Urothelium cell line (cell line): ENCODE measurements at places on chromosomes 11 and 22.
A peak's percentile ranks its signal among the peaks of the same experiment; 100 is the strongest.

DNA sequence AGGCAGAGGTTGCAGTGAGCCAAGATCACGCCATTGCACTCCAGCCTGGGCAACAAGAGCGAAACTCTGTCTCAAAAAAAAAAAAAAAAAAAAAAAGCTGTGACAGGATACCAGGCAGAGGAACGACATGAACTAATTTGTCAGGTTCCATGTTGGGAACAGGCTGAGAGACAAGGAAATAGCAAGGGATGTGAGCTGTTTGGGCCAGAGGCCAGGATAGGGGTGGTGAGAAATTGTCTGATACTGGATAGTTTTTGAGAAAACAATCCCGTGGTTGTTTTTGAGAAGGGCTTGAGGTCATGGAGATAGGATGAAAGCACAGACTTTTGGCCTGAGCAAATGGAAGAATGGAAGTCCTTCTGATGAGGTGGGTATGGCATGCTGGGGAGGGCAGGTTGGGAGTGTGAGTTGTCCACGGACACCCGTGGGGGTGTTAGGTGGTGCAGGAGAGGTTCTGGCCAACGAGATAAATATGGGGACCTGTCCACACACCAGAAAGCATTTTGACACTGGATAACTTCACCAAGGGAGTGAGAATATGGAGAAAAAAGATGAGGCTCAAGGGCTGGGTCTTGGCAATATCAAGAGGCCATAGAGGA is 13.7 kb downstream of the PIWIL3 start:
- no peak for DNase-seq

GRCh38 chr11:20563866-20564265 is 35.5 kb upstream of the SLC6A5 start:
- no peak for DNase-seq

DNA sequence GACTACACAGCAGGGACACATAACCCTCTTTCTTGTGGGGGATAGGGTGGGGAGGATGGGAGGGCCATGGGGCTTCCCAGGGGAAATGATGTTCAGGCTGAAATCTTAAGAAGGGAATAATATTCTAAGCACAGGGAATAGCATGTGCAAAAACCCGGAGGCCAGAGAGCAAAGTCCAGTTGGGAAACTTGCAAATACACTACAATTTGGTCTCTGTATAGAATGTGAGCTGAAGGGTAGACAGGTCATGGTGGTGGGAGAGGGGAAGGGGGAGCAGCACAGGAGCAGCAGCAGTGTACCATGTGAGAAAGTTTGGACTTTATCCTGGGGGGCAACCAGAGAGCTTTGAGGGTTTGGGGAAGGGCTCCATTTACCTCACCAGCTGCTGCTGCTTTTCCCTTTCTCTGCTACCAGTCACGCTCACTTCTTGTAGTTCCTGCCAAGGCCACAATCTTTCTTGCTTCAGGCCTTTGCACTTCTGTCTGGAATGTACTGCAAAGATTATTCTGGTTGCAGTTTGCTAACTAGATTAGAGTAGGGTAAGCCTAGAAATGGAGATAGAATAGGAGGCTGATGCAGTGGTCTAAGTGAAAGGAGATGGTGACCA is 43.0 kb downstream of the KREMEN1 start:
- no peak for DNase-seq

- peak; percentile 88 for DNase-seq
These were observed 518 bp downstream of the KMT5B start for GRCh38 chr11:68212421-68213134.

- DNase-seq, result no peak
These were observed 108.4 kb upstream of the CSNK2A3 start for GRCh38 chr11:11461473-11461872.

DNA sequence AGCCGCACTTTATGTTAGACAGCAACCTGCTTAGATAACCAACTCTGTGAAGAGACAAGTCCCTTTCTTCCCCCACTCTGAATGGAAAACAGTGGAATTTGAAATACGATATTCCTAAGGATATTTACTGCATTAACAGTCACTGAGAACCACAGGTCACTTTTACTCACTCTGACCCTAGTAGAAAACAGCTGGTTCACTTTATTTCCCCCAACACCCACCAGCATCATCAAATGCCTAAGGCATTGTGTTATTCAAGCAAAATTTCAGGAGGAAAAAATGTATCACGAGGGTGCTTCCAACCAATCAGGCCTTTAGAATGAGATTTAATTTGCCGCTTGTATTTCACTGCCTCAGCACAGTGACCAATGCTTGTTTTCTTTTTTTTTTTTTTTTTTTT is 1134.1 kb upstream of the CCDC90B start:
- no peak for DNase-seq

DNA sequence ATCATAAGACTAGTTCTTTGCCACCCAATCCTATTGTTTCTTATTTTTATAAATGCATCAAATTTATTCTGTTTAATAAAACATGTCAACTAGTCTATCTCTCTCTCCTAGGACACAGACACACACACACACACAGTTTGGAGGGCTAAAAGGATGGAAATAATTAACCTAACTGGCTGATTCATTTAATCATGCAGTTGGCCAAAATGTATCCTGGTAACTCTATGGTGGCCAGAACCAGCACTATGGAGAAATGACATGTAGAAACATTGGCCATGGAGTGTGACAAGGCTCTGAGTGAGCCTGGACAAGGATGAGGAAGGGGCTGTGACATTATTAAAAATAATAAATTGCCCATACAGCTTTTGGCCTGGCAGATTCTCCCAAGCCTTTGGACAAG is 64.1 kb downstream of the CLPB start:
- no peak for DNase-seq

- DNase-seq, result no peak
These were observed 197.0 kb upstream of the SORL1-AS1 start for GRCh38 chr11:121649798-121650197.

- DNase-seq, result no peak
These were observed 16.0 kb downstream of the SLC35F2 start for GRCh38 chr11:107842412-107843100.

DNA sequence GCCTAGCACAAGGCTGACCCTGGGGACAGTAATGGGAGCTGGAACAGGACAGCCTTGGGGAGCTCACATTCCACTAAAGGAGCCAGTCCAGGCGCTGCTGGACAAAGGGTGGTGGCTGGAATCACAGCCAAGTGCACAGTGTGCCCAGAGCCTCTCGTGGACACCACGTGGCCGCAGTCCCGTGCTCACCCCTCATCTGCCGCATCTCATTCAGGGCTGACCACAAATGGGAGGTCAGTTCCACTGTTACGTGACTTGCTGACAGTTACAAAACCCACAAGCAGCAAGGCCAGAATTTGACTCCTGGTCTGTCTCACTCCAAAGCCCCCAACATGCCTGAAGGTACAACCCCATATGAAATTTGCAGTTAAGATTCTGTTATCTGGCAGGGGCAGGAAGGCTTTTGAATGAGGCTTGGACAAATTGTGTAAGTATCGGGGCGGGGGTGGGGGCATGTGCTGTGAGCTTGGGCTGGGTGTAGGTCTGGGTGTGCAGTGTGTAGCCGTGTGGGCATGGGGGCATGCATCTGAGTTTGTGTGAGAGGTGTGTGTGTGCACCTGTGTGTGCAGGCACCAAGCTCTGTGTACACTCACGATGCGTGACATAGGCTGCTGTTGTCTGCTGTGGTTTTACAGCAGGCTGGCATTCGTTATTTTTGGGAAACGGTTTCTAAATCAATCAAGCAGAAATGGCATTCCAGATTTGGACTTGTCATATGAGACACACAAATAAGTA is 301.7 kb downstream of the BRD1 start:
- DNase-seq, result no peak

DNA sequence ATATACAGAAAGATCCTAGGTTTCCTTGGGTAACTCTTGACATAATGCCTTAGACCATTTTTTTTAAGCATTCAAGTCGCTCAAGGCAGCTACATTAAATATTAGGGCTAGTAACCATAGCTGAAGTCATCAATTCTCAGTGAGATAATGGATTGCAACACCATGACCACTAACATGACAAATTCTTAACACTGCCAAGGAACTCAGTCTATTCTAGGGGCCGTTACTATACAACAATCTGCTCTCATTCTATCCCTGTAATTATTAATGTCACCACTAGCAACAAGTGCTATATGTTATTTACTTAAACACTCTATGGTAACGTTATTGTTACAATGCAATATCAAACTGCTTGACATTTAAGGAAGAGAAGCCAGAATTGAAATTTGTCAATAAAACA is 3.2 kb upstream of the STK33 start:
- no peak for DNase-seq

DNA sequence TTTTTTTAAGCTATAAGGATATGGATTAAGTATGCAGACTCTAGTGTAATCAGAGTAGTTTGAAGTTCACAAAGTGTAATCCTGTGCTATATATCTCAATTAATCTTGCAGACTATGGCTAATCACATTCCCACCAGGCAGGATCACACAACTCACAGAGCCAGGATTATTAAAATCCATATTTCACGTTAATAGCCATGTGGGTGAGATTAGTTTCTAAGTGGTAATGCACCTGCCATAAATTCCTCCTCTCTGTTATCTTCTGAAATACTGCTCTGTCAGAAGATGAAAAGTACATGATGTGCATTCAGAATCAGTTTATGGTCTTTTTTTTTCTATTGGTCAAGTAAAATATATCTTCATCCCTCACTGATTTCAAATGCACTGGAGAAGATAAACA is 686.1 kb downstream of the CNTN5 start:
- no peak for DNase-seq

- no peak for DNase-seq
These were observed 41.9 kb upstream of the PDGFD start for GRCh38 chr11:104205838-104206237.

GRCh38 chr11:93939084-93939760 is 81.9 kb upstream of the HEPHL1 start:
- no peak for DNase-seq

GRCh38 chr11:126585388-126585773 is 229.9 kb downstream of the ST3GAL4 start:
- DNase-seq, result no peak

DNA sequence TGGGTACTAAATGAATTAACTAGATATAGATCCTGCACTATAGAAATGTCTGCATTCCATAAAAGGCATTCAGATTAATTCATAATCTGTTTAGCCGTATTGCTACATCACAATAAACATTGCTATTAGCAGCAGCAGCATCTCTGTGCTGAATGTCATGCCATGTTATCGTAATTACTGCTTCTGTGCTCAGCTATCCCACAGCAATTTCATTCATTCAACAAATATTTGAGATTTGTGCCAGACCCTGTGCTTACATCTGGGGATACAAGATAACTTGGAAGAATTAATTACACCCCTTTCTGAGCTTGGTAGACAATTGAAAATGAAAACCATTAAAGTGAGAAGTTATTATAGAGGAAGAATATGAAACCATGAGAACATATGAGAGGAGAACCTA is 185.8 kb upstream of the C11orf87 start:
- no peak for DNase-seq

- DNase-seq, result no peak
These were observed 22.8 kb upstream of the CLMP start for GRCh38 chr11:123217897-123218296.

- no peak for DNase-seq
These were observed 1.2 kb upstream of the SMIM35 start for GRCh38 chr11:118087931-118088330.

- DNase-seq, result no peak
These were observed 88.1 kb upstream of the ARHGAP32 start for GRCh38 chr11:129280027-129280811.

GRCh38 chr11:68821670-68822069 is 20.0 kb downstream of the CPT1A start:
- DNase-seq, result no peak

DNA sequence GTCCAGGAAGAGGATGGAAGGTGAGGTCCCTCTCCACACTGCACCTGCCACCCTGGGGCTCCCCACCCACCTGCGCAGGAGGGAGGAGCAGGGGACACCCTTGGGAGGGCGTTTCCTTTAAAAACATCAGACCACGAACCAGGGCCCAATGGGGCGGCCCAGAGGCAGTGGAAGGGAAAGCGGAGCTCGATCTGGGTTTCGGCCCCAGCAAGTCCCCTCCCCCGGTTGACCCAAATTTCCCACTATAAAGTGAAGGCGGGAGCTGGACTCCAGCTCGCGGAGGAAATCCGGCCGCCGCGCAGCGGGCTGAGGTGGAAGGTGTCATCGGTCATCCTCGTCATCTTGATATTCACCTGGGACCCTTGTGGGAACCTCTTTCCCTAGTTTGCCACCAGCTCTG is 99.3 kb downstream of the WNT7B start:
- no peak for DNase-seq

- DNase-seq, result peak; percentile 11
These were observed 634.3 kb downstream of the OPCML start for GRCh38 chr11:132898021-132898420.

DNA sequence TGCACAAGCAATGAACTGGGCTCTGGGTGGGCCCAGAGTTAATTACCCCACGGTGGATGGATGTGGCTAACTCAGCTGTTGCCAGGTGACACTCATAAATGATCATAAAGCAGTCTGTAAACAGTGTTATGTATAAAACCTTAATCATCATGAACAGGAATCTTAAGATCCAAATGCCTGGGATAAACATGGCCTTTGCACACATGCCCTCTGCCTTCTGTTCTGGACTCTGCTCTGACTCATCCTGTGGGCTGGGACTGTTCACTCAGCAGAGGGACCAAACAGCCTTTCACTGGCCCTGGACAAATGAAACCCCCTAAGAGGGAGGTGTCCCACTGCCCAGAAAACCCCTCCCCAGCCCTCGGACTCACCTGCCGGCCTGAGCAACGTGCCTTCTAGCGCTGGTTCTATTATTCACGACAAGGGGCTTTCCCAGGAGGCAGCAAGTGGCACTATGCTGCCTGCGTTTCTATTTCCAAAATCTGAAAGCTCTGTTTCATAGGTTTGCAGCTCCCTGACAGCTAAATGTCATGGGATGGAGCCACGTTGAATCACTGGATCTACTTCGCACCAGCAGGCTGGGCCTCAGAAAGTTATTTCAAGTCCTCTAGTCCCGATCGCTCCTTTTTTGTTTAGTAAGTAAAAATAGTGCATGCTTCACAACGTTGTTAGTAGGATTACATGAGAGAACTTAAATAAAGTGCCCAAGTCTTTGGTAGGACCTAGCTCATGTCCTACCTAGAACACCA is 53.0 kb downstream of the LARGE1 start:
- no peak for DNase-seq

DNA sequence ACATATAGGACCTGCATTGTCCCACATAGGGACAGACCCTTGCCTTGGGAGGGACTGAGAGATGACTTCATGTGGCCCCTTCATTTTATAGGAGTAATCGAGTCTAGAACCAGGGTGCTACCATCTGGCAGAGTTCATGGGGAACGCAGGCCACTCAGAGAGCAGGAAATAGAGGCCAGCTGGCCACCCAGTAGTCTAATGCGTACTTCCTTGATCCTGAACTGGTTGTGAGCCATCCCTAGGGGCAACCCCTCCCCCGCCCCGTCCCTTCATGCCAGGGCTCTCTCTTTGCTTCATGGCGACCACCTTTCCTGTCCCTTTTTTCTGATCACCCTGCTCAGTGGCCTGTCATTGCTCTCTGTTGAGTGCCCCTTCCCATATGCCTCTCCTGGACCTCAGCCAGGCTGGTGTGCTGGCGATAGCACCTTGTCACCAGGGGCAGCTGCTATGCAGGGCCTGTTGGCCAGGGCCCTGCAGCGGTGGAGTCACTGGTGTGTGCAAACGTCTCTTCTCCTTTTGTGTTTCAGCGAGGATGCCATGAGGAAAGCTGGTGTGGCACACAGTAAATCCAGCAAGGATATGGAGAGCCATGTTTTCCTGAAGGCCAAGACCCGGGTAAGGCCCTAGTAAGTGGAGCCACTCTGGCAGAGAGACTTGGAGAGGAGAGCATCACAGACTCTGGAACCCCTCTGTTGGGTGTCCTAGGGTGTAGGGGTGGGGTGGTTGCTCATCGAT is 29.3 kb downstream of the MED15 start:
- no peak for DNase-seq
